RCC 7860 (cell line): ENCODE measurements at places on chromosomes 4 and X.
A peak's percentile ranks its signal among the peaks of the same experiment; 100 is the strongest.

GRCh38 chrX:39158801-39159657 lies 357.8 kb downstream of the MID1IP1 start:
- DNase-seq = peak; percentile 80

- no peak for DNase-seq
Measured at GRCh38 chr4:2083826-2084160, 24.7 kb downstream of the NAT8L start.

GRCh38 chr4:121669163-121669550 lies 27.6 kb downstream of the ANXA5 start:
- peak; percentile 5 for DNase-seq

- DNase-seq = no peak
Measured at GRCh38 chrX:121103381-121103780, 56.0 kb downstream of the GLUD2 start.

- DNase-seq = no peak
Measured at GRCh38 chr4:81606166-81606565, 134.5 kb upstream of the RASGEF1B start.

GRCh38 chr4:138981930-138982390 lies 33.6 kb upstream of the NOCT start:
- no peak for DNase-seq

GRCh38 chr4:114752391-114753165 lies 154.0 kb downstream of the UGT8 start:
- DNase-seq = no peak

- peak; percentile 45 for DNase-seq
Measured at GRCh38 chr4:33073811-33074210, 2353.6 kb downstream of the PCDH7 start.

- DNase-seq = no peak
Measured at GRCh38 chrX:141619336-141619735, 29.8 kb downstream of the SPANXA2 start.

- no peak for DNase-seq
Measured at GRCh38 chr4:1864076-1865008, 6.9 kb upstream of the NSD2 start.

DNA sequence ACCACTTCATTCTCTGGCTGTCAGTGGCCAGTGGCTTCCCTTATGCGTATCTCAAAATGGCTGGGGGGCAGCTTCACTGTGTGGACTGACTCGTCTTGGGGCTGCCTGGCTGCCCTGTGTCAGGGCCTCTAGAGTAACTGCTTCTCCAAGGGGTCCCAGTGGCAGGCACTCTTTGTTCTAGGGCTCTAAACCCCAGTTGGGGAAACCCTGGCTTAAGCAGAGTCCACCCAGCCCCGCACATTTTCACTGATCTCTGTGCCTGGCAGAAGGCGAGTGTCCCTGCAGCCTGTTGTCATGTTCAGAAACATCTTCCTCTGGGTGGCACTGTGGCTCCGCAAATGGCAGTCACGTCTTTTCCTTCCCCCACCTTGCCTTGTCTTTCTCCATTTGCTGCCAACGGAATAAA lies 59.7 kb downstream of the NBDY start:
- no peak for DNase-seq

DNA sequence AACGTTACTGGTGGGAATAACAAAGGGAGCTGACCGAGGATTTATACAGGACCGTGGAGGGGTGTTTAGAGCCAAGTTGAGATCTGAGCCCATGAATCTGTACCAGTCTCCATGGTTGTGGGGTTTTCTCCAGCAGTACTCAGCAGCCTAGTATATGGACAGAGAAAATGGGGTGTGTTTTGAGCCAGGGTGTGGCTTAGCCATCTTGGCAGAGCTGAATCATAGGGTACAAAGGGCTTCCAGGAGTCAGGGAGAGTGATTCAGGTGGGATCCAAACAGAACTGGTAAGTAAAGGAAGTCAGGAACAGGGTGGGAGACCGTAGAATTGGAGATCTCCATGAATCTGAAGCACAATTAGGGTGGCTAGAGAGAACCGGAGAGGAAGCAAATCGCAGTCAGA lies 7.4 kb upstream of the HPRT1 start:
- DNase-seq = no peak

- no peak for DNase-seq
Measured at GRCh38 chrX:44843753-44844152, at the start of gene DUSP21. DUSP21 (plus strand) TSS chrX:44844021; CDS start chrX:44844133, 112 bp downstream.

DNA sequence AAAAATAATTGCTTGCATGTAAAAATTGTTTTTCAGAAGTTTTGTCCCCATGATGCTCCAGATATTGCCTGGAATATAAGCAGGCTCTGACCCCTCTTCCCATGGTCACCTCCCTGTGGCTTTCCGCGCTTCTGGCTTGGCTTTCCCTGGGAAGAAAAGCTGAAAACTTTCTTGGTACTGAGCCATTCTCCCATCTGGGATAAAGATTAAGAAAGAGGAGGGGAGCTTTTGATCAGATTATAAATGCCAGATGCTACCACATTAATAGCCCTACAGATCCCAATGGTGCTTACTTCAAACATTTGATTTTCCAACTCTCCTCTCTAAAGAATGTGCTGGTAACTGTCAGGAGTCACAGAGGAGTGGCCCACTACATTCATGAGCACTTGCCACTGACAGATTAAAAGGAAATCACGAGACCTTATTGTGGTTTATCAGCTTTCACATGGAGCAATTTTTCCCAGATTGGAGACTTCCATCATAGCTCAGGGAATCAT lies 54.4 kb upstream of the GAB1 start:
- no peak for DNase-seq

- DNase-seq = peak; percentile 59
Measured at GRCh38 chrX:135327299-135327698, 18.0 kb downstream of the ETDC start.

GRCh38 chr4:150572704-150573504 lies 9.0 kb upstream of the MAB21L2 start:
- no peak for DNase-seq

DNA sequence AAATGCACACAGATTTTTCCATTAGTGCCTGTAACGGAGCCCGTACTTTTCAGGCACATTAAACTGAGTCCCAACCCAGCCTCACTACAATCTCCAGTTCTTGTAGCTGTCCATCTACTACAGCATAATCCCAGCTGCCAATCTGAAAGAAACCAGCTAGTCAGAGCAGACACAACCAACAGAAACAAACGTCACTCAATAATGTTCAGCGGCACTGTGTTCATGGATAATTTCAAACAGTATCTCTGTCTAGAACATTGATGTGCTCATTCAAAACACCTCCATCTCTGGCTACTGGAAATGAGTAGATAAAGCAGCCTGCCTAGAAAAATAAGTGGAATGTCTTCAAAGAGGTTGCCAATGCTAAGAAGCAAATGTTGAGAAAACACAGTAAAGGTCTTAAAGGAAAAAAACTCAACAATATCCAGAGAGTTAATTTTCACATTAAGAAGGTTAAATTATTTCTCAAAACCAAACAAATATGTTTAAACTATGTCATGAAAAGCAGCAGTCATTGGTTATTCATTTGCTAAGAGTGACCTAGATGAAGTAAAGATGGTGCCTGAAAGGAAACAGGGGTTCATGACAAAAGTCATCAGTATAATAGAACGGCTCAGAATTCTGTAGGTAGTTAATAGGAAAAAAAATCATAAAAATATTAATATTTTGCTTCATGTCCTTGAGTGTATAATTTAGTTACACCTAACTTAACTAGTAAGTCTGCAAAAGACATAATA lies 245.1 kb upstream of the MAB21L2 start:
- no peak for DNase-seq

GRCh38 chr4:74967324-74967723 lies 34.4 kb downstream of the PARM1 start:
- DNase-seq = no peak

- DNase-seq = no peak
Measured at GRCh38 chr4:105603158-105603557, 50.7 kb downstream of the ARHGEF38 start.

DNA sequence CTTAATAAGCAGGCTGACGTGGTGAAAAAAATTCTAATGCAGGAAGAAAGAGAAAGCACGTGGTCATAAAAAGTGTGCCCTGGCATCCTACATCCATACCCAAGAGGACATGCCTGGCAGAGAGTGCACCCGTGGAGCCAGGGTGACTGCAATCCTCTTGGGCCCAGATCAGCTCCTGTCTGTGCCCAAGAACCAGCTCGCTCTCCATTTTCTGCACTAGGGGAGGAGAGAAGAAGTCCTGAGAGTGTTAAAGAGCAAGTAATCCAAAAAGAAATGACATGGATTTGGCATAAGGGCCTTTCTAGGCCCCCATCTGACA lies 483.1 kb downstream of the BCOR start:
- DNase-seq = no peak

DNA sequence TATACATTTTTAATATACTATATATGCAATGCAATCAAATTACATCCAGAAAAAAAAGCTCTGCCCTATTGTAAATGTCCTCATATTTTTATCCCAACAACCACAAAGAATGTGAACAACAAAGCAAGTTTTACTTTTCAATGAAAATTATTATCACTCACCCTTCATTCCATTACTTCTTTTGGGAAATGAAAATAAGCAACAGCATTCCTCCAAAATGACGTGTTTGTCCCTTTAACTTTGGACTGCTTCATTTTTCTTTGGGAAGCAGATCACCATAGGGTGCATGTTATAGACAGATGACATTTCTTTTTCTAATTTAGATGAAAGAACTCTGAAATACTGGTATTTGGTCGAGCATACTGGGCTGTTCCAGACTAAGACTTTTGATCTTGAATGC lies 667.1 kb upstream of the BOD1L1 start:
- DNase-seq = no peak

DNA sequence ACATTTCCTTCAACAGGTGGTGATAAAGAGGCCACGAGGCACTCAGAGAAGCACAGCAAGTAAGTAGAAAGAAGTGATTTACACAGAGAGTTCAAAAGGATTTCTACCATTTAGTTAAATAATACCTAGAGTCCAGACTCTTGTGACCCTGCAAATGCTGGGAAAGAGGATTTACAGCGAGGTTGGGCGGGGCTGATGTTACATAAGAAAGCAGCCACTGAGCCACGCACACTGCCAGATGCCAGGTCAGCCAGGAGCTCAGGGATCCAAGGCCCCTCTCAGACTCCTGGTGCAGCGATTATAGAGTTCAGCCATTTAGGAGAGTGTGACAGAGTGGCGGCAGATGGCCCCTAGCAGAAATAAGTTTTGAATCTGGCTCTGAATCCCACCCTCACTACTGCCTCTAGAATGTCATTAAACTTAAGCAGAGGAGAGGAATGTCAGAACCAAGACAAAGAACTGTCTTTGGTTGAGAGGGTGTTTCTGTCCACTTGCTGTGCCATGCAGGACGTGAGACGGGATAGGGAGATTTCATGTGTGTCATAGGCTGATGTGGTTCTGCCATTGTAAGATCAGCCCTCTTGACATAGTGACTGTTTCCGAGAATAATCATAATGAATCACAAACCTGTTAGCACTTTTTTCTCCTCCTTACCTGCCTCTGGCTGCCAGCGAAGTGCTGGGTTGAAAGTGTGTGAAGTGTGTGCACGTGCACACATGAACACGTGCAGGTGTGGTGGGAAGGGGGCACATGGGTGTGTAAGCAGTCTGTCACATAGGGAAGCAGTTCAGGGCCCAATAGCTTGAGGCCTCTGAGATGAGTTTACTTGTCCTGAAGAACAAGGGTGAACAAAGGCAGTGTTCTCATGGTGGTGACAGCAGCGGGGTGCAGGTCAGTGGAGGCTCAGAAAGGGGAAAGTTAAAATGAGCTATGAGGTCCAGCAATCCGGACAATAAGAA lies 50.1 kb downstream of the MFAP3L start:
- no peak for DNase-seq

DNA sequence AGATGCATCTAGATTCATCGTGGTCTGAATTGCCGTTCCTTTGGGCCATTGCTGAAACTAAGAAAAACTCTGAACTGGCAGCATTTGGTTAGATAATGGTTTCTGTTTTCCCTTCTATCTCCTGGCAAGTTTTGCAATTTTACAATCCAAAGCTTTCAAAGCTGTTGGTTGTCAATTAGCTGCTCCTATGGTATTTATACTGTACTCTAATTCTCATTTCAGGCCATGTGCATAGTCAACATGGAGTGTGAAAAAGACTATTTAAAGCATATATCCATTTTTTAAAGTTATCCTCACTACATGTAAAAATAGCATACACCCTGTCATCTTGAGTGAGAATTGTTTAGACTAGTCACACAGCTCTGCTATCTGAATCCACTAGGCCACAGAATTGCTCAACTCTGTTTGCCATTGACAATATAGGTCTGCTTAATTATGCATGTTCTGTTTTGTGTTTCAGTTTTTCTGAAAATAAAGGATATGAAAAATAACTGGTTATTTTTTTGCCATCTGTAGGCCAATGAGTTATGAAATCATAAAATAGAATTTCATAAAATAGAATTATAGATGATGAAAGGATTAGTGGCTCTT lies 27.7 kb upstream of the TEC start:
- no peak for DNase-seq

DNA sequence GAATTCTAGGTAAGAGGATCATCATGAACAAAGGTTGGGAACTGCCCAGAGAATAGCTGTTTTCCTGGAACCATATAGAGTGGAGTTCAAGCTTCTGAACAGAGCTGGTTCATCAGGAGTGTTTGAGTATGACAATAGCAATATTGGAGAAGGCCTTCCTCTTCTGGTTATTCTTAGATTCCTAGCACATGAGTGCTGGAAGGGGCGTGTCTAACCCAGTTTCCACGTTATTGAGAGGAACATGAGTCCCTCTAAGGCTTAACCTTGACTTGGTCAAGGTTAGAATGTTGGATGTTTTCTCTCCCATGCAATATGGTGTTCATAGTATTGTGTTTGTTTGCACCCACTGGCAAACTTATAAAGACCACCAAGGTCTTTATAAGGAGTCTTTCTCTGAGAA lies 101.3 kb downstream of the TSPAN7 start:
- DNase-seq = no peak

GRCh38 chr4:185817403-185817818 lies 5.4 kb upstream of the SORBS2 start:
- no peak for DNase-seq

- DNase-seq = no peak
Measured at GRCh38 chrX:37722595-37722994, 37.0 kb downstream of the XK start.

DNA sequence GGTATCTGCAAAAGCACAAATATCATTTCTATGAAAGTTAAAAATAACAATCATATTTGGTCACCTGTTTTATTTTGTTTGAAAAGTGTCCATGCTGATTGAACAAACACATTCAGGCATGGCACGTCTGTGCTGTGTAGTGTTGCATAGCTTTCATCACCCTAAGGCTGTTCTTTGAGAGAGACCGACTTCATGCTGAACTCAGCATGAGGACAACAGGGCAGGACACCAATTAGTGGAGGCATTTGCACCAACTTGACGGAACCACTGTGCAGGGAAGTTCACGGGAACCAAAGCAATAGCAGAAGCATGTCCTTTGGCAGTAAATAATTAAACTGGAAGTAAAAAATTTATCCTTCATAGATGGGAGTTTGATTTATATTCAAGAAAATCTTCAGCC lies 158.4 kb upstream of the SLC7A11 start:
- no peak for DNase-seq

- peak; percentile 58 for DNase-seq
Measured at GRCh38 chrX:72258174-72258573, 18.9 kb downstream of the RPS4X start.

- no peak for DNase-seq
Measured at GRCh38 chrX:120562569-120562926, 1.8 kb upstream of the CUL4B start.
